ENCODE measurements at places on chromosomes 7 and 10.

GRCh38 chr10:70832852-70833528, 17.2 kb downstream of the SGPL1 start:
- DNase-seq, result no peak

DNA sequence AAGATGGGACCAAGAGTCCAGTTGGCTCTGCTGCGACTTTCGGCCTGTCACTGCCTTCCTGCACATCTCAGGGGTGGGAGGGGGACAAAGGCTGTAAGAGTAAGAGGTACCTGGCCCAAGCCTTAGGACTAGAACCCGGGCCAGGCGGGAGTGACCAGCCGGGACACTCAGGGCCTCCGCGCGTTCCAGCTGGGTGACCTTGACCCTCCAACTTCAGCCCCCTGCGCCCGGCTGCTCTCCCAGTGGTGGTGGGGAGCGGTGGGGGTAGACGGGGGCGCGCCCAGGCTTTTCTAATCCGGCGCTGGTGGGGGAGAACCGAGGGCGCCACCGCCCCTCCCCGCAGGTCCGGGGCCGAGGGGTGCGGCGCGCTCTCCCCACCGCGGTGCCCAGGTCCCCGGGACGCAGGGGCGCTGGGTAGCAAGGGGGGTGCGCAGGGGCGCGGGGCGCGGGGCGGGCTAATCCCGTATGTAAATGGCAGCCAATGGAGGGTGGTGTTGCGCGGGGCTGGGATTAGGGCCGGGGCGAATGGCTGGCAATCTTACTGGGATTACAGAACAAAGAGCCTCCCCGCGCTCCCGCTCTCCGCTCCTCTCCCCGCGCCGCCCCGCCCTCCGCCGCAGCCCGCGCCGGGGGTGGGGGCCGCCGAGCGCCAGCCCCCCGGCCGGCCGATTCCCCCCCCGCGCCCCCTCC, at the start of gene GTF2IRD1:
Gene GTF2IRD1, plus strand, starts transcription at position 585 of the 690 bp plus-strand sequence. CDS start 54,175 bp downstream, outside the sequence.
- DNase-seq, result peak; percentile 46

- no peak for DNase-seq
Observed at GRCh38 chr10:35465673-35466072, 129.4 kb downstream of the CCNY start.

- DNase-seq, result no peak
Observed at GRCh38 chr10:60320666-60321065, 69.0 kb downstream of the ANK3 start.

DNA sequence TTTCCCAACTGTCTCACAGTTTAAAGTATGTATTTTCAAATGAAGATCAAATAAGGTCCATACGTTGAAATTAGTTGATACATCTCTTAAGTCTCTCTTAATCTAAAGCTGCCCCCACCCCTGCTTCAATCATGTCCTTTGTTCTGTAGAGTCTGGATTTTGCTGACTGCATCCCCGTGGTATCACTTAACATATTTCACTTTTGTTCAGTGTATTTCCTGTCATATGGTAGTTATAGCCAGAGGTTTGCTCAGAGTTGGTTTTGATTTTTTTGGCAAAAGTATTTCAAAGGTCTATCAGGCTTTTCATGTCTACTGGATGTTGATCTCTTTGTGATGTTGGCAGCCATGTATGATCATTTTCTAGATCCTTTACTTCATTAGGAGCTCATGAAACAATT, 54.4 kb upstream of the ARID5B start:
- DNase-seq, result no peak

GRCh38 chr10:37754538-37755323, 102.7 kb downstream of the ZNF248 start:
- no peak for DNase-seq

DNA sequence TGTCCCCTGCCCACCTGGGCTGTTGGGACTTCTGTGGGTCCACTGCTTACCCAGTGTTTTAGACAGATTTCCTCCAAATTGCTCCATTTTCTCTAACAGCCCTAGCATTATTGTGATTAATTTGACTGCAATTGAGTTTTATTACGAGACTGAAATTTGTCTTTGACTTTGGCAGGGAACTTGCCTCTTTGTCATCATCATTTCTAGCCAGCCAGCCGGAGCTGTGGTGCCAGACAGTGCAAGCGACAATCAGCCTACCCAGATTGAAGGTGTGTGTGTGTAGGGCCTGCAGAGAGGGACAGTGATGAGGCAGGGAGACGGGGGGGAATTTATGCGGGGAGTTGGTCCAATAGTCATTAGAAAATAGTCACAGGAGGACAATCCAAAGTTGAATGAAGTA, 743.0 kb downstream of the NRG3 start:
- no peak for DNase-seq

GRCh38 chr10:31136930-31137885, 105.5 kb upstream of the ZNF438 start:
- DNase-seq, result no peak

DNA sequence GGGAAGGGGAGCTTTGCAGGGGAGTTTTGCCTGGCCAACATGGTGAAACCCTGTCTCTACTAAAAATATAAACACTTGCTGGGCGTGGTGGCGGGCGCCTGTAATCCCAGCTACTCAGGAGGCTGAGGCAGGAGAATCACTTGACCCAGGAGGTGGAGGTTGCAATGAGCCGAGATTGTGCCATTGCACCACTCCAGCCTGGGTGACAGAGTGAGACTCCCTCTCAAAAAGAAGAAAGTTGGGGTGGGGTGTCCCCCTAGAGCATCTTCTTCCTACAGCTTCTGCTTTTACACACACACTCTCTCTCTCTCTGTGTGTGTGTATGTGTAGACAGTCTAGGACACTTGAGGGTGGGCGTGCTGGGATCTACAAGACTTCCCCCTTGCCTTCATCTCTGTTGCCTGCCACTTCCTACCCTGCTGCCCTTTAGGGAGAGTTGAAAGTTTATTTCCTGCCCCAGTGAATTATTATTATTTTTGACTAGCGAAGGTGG, 21.7 kb downstream of the PLAU start:
- no peak for DNase-seq

- DNase-seq, result no peak
Observed at GRCh38 chr7:1817061-1817712, 147.1 kb downstream of the ELFN1 start.
